Dorsolateral prefrontal cortex (tissue), 122 donors: ENCODE measurements at places on chromosomes 5 and 9.

GRCh38 chr5:33793836-33794549, 97.8 kb downstream of the ADAMTS12 start:
- DNase-seq: no peak

DNA sequence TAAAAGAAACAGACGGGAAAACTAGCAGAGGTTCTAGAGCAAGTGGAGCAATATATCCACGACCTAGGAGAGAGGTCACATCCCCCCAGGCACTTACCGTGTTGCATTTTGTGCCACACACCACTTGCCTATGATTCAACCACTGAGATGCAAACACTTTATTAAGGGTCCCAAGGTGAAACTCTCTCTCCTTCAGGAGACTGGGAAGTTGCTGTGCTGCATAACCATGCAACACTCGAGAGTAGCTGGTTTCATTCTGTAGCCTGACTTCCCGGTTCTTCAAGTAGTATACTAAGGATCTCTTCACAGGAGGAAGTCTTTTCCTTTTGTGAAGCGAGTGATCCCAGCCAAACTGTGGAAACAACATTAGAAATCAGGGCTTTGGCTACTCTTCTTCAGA, 1.6 kb downstream of the DCAF12 start:
- no peak for DNase-seq

DNA sequence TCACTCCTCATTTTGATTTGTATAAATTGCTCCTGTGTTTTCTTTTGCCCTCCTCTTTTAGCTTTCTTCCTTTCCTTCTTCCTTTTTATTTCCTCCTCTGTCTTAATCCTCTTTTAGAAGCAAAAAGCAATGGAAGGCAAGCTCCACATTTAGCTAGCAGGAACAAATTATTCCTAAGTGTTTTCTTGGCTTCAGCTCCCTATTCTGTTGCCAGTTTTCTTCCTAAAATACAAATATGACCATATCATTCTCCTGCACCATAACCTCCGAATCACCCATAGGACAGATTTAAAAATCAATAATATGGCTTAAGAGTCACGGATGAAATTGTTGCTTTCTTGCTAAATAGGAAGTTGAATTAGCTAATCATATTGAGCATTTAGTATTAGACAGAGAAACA, 49.4 kb downstream of the GRIN3A start:
- DNase-seq: no peak

DNA sequence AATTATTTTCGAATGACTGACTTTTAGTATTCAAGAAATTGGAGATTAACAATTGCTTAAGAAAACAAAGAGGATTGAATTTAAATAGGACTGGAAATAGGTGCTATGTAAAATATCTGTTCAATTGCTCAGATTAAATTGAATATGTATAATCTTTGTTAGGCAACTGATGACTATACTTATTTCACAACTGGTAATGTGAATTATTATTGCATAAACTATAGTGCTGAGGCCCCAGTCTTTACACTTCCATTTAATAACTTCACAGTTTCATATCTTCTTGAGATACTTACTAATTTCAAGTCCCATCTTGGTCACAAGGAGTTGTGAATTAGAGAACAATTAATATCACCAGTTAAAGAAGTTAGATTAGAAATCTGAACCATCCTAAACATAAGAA, 16.7 kb downstream of the CEP78 start:
- no peak for DNase-seq

GRCh38 chr9:98214811-98215210, 22.4 kb upstream of the CORO2A start:
- peak; percentile 56 for DNase-seq
